Stimulated activated CD8-positive, alpha-beta memory T cell treated with anti-CD3 and anti-CD28 coated beads, Interleukin-4, amount 100 ng/mL, for 24 hours (primary cell): ENCODE measurements at places on chromosomes 5 and 9.

- DNase-seq: no peak
Measured at GRCh38 chr5:34057569-34057968, 14.6 kb upstream of the C1QTNF3 start.

GRCh38 chr9:109426626-109427402 lies 71.3 kb downstream of the PTPN3 start:
- no peak for DNase-seq

DNA sequence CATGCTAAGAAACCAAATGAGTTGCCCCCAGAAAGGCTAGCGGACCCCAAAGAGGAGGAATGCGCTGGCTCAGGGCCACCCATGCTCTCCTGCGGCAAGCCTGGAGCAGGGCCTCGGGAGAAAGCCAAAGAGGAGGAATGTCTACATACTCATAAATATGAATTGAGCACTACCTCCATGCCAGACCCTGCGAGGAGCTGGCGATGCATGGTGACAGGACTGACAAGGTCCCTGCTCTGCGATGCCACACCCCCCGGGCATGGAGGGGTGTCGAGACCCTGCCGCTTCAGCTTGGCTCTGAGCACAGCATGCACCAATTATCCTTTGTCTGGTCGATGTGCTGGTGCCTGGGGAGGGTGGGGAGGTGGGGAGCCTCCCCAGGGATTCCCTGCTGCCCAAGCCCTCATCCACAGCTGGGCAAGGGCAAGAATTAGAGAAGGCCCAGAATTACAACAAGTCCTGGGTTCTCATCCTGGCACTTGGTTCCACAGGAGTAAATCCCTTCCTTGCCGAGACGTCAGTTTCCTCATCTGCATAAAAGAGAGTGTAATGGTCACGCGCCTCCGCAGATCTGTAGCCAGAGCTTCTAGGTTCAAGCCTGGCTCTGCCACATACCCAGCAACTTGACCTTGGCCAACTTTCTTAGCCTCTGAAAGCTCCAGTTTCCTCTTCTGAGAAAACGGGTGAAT lies 74.4 kb downstream of the FAM114A2 start:
- DNase-seq: no peak

DNA sequence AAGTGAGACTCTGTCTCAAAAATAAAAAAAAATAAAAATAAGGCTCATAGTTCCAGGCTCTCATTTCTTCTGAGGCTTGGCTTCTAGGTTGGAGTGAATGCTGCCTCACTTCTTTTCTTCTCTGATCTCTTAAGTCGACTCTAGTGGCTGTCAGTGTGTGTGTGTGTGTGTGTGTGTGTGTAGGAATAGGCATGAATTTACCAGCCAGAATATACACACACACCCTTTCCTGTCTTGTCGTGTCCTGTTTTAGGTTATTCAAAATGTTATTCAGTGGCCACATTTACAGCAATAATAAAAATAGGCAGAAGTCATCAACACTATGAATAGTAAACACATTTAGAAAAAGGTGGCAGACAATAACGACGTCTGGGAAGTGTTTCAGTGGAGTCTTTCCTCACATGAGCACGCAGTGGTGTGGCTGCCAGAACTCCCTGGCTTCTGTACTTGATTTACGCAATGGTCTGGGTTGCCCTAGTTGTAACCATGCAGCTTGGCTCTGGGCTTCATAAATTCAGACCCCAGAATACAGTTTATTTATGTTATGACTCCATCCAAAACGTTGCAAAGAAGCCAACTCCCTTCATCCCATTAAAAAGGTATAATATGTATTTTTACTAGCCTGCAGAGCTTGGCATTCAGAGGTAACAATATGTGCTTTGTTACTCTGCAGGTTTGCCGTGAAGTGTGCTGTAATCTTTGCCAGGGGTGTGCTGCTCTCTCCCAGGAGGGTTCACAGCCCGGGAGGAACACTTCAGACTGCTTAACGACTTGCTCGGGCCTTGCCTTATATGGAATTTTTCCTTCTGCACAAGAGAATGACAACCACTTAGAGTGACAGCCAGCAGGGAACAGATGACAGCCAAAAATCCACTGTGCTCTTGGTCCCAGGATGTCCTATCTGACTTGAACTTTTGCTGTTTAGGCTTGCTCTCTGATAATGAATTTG lies 34.4 kb upstream of the PALM2AKAP2 start:
- DNase-seq: no peak

DNA sequence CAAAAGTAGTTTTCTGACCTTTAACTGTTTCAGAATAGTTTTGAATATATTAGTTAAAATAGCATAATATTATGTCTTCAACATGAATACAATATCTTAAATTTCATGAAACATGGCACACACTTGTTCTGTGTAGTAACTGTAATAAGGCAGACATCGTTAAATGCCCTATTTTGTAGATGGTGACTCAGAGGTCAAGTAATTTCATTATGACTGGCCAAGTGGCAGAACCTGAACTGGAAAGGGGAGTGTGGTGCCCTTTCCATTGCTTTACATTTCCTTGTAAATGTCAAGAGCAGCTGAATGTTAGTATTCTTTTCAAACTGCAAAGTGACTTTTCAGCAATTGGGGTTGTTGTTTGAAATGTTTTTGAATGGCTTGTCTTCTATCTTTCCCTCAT lies 201.2 kb upstream of the CDKN2B start:
- no peak for DNase-seq

DNA sequence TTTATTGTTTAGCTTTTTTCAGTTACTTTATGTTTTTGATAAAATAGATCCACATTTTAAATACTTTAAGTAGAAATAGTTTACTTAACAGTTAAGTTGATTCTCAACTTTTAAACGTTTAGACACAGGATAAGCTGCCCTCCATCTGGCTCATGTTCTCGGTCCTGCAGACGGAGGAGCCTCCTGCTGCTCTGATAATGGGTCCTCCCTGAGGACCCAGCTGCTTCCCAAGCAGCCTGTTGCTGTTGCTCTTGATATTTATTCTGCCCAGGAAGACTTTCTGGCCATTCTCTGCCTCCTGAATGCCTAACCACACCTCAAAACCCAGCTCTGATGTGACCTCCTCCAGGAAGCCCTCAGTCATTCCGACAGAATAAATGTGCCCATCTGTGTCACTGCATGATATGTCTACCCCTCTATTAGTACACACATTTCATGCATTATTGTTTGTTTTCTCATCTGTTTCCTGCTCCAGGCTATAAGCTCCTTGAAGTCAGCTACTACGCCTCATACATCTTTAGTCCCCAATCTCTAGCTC lies 267.2 kb upstream of the MSX2 start:
- no peak for DNase-seq

GRCh38 chr5:126359884-126360283 lies 63.3 kb upstream of the GRAMD2B start:
- no peak for DNase-seq

- no peak for DNase-seq
Measured at GRCh38 chr5:133390416-133391353, 221.7 kb downstream of the FSTL4 start.

- DNase-seq: no peak
Measured at GRCh38 chr5:128469912-128470311, 68.1 kb downstream of the FBN2 start.

DNA sequence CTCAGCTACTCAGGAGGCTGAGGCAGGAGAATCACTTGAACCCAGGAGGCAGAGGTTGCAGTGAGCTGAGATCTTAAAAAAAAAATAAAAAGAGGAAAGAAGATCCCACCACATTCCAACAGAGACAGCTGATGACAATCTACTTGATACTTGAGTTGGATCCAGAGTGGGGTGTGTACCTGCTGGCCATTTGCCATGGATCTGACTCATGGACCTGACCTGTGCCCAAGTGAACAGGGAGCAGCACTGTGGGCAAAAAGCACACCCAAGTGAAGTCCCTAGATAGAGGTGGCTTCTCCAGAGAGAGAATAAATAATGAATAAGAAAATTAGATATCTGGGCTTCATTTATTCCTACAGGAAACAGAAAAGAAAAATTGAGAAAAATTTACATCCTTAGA lies 81.2 kb upstream of the MIER3 start:
- DNase-seq: no peak

- DNase-seq: no peak
Measured at GRCh38 chr5:81402192-81402930, 8.4 kb upstream of the ACOT12 start.

DNA sequence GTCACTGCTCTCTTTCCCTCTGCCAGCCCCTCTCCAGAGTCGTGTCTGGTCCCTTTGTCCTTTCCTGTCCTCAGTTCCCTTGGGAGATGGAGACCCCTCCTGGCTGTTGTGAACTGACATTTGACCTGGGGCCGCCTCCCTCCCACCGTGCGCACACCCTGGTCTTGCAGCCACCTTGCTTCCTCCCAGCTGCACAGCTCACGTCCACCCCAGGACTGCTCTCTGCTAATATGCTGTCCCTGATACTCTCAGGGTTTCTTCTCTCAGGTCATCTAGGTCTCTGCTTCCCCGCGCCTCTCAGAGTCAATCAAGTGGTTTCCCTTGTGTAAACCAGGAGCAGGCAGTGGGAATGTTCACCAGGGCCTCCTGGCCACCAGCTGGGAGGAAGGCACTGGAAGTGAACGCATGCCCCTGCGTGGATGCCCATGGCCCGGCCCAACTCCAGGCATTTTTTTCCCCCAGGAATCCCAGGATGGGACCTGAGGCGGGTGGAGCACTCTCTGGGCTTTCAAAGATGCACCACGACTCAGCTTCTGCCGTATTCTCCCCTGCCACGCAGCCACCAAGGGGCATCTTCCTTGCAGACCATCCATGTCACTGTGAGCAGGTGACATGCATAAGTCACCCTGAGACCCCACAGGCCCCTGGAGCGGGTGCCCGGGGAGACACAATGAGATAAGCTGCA lies 142.4 kb downstream of the OLFM1 start:
- no peak for DNase-seq

DNA sequence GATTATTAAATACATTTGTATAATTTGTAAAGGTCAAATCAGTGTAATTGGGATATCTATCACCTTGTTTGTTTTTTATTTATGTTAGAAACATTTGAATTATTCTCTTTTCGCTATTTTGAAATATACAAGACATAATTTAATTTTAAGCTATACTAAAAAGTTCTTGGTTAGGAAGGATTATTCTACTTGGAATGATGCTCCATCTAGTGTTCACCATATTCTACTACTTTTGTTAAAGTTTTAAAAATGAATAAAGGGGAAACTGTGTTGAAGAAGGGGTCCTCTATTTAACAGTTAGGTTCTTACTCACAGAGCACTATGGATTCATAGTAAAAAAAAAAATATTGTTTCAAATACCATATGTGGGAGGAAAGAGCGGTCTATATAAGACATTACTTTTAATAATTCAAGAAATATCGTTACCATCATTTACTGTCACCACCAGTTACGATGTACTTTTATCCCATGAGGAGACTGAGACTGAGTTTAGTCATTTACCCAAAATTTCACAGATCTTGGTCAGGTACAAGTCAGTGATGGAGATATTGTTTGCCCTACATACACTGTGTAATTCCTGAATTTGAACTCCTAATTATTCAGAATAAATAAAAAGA lies 6.3 kb upstream of the STOM start:
- DNase-seq: no peak

GRCh38 chr5:179986328-179986727 lies 78.6 kb upstream of the TBC1D9B start:
- no peak for DNase-seq

DNA sequence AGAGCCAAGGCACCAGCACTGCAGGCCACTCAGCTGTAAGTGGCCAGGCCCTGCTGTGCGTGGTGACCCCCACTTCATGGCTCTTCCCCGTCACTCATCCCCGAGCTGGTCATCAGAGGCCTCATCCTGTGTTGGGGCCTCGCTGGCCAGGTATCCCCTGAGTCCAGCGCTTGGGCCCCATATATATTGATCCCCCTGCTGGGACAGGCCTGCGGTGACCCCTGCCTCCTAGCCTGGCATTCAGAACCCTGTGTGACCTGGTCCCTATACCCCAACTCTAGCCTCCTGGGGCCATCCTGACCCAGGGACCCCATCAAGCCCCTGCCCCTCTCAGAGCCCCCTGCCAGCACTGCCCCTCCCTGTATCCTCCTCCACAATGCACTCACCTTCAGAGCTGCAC lies 12.7 kb downstream of the GBGT1 start:
- DNase-seq: no peak

- DNase-seq: no peak
Measured at GRCh38 chr9:95481000-95481399, 35.8 kb downstream of the PTCH1 start.

DNA sequence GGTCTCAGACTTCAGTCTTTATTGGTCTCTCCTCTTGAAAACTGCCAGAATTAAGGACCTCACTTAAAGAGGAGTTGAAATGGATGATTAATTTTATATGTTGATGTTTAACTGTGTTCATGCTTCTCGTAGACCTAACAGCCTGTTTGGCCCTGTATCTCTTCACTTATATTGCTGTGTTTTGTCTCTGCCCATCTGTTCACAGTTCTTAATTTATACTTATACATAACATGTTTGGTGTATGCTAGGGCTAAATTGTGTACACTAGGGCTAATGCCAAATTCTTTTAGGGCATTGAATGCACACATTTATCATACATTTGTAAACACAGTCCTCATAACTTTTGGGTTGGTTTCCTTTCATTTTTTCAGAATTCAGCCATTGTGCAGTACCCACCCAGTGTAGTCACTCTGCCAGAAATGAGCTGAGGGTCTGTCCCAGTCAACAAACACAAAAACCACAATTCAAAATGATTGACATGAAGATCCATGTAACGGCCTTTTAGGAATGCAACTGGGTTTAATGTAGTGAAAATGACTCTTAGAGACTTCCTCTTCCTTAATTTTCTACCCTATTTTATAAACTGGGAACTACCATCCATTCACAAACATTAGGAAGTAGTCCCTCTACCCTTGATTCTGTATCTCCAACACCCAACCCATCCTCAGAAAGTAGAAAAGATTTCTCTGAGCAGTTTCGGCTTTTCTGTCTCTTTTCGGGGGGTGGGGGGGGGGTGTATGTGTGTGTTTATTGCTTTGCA lies 668.8 kb upstream of the KLF4 start:
- no peak for DNase-seq

DNA sequence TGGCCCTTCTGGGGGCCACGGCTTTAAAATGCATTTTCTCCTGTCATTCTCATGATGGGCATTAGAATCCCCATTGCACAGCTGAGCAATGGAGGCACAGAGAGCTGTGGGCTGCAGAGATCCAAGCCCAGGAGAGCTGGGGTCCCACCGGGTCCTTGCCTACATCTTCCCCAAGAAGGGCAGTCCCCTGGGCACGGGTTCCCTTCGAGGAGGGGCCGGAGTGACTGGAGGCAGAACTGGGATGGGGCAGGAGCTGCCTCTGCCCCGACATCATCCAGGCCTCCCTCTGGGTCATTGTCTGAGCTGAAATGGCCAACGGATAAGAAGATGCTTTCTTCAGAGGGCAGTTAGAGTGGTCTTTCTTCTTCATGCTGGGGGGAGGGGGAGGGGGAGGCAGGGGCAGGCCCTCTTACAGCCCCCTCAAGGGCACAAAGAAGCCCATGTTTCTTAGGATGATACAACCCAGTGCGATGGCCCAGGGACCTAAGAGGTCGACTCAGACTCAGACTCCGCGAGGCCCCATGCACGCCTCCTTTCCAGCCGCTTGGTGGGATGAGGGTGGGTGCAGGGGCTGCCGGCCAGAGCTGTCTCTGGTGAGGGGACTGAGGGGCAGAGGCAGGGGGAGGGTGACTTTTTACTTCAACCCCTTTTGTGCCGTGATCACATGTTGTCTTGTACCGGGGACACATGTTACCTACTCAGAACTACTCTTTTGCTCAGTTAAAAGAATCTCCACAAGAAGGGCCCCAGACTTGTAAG lies 112.4 kb upstream of the IRX2 start:
- no peak for DNase-seq
